ENCODE measurements at places on chromosomes 1 and 21.

DNA sequence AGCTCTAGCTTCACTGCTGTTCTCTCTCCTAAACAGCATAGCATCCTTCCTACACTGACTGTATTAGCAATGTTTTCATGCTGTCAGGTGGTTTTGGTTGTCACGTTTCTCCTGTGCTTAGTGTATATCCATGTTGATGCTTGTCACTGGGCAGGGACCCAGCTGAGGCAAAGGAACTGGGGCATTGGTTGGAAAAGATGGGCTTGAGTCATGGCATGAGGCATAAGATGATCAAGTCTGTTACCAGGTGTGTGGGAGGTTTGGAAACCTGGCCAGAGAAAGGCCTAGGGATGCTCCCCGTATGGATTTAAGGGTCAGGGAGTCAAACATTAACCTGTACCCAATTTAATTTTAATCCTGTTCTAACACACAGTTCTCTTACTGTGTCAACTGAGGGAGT lies 69.6 kb downstream of the OSBPL9 start:
- DNase-seq, result no peak

DNA sequence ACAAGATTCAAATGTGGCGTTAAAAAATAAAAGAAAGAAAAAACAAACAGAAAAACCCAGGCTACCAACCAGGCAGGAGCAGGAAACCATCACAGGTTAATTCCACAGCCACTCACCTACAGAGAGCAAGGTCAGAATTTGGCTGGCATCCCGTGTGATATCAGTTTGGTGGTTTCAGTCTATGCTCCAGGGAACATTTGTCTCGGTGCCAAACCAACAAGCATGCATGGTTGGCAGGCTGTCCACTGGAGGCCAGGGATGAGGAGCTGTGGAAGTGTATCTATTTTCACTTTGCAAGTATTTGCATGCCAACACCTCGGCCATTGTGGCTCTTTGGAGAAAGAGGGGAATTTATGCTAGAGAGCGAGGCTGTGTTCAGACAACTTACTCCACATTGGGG lies 53.1 kb upstream of the PROX1 start:
- DNase-seq, result no peak

DNA sequence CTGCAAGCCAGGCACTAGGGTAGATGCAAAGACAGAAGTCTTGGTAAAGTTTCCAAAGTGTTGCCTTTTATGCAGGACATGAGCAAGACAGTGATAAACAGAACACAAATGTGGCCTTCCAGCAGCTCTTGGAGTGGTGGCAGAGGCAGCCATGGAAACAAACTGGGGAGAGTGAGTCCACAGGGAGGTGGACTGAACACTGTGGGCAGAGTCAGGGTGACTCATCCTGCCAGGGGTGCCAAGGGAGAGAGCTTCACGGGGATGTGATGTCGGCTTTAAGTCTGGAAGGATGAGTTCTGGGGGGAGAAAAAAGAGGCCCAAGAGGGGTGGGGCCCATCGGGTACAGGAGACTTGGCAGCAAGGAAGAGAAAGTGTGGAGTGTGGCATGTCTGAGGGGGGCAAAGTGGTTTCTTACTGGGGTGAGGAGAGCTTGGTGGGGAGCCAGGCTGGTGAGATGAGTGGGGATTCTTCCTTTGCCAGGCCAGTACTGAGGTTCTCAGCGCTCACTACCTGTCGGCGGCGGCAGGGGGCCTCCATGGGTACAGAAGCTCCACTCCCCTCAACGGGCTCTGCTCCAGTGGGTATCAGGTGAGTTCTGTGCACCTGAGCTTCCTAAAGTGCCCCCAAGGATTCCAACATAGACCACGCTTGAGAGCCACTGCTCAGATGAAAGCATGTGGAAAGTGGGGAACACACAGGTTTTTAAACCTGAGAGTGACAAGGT lies 41.8 kb downstream of the KIAA0040 start:
- no peak for DNase-seq

GRCh38 chr1:18249631-18250030 lies 142.0 kb downstream of the IGSF21 start:
- no peak for DNase-seq

DNA sequence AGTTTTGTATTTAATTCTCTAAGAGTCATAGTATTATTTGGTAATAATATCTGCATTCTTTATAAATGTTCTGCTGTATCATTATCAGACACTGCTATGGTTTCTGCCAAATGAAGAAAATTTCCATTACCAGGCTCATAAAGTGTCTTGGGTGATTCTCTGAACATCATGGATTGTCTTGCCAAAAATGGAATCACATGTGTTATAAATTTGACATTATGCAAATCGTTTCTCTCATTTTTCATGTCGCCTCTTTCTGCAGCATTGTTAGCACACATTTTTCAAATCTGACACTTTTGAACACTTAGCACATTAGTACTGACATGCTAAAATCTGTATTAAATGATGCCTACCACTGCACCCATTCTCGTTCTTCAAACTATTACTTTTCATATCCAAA lies 74.2 kb upstream of the NEK7 start:
- DNase-seq, result no peak

DNA sequence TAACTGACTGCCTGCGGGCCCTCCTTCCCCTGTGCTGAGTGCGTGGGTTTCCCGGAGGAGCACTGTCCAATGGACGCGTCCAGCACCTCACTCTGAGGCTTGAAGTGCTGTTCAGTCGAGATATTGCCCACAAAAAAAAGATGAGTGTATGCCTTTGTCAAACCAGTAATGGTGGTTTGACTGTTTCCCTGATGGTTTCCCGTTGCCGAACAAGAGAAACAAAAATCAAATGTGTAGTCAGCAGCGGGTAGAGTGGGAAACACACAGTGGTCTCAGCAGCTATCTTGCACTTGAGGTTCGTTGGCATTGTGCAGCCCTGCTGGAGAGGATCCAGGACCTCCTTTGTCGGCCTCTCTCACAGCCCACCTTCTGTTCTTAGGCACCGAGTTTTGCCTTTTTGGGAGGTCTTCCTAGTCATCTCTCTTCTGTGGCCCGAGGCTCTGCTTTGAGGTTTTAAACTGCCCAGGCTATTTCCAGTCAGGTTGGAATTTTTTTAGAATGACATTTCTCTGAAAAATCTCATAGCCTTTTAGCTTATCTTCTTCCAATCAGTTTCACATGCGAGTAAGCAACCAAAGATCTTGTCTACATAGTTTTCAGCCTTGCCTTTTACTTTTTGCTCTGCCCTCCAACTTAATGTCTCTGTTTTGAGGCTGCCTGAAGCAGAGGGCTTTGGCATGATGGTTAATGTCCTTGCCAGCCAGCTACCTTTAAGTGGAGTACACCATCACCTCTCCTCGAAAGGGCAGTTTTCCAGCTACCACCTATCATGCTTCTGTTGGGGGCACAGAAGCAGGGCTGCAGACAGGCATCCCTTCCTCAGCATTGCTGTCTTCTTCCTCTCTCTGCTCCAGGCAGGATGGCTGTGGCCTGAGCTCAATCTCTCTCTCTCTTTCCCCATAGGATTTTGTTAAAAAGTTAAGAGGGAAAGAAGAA lies 132.3 kb downstream of the URB2 start:
- no peak for DNase-seq

- DNase-seq, result no peak
These were observed 263.4 kb downstream of the PLA2G4A start for GRCh38 chr1:187092104-187092503.

- DNase-seq, result no peak
These were observed 42.6 kb downstream of the C1orf198 start for GRCh38 chr1:230825761-230826160.

DNA sequence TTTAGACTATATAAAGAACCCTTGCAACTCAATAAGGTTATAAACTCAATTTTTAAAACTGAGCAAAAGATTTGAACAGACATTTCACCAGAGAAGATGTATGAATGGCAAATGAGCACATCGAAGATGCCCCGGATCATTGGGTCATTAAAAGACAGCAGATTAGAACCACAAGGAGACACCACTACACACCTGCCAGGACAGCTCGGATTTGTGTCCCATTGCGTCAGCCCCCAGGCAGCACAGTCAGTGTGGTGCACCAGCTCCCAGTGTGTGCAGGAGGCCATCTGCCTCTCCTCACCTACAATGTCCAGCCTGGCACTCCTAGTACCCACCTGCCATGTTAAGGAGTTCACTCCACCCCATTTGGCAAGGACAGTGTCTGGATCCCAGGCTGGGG lies 61.1 kb upstream of the LRP8 start:
- DNase-seq, result no peak

- no peak for DNase-seq
These were observed 8.1 kb downstream of the PAQR7 start for GRCh38 chr1:25867210-25867991.

GRCh38 chr1:206495011-206495461 lies 12.3 kb upstream of the RASSF5 start:
- DNase-seq, result no peak

DNA sequence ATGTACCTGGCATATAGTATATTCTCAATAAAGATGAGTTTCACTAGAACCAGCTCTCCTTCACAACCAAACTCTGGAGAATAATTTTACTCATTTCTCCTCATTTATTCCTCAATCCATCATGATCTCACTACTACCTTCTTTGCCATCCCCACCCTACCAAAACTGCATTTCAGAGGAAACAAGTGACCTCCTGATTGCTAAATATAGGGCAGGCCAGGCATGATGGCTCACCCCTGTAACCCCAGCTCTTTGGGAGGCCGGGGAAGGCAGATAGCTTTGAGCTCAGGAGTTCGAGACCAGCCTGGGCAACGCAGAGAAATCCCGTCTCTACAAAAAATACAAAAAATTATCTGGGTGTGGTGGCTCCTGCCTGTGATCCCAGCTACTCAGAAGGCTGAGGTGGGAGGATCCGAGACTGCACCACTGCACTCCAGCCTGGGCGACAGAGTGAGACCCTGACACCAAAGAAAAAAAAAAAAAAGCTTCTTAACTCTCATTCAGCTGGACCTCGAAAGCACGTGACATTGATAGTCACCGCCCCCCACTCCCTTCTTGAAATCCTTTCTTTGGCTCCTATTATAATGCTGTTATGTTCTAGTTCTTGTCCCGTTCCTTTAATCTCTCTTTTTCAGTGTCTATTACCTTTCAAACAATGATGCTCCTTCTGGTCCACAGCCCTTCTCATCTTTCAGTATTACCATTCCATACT lies 2.1 kb downstream of the TESK2 start:
- DNase-seq, result no peak

DNA sequence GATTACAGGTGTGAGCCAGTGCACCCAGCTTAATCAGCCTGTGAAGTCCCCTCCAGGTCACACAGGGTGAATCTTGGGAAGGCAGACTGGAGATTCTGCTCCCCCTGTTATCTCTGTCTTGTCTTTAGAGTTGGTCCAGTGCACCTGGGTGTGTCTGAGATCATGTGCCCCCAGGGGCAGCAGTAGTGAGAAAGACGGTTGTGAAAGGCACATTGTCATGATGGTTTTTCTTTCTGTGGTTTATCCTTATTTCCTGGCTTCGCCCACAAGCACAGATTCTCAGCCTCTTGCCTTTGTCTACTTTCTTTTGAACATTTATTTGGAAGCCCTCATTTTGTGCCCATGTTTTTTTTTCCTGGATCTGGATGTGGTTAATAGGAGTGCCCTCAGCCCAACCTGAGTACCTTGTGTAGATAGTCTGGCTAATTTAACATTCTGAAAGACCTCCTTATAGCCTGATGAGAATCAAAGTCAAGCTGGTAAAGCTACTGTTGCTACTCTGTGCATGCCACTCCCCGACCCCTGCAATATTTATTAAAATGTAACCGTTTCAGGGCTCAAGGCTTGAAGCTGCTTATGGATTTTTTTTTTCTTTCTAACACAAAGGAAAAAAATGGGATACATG lies 23.7 kb downstream of the UCK2 start:
- DNase-seq, result no peak

- no peak for DNase-seq
These were observed 76.0 kb upstream of the SLC35F3 start for GRCh38 chr1:233828480-233828879.

DNA sequence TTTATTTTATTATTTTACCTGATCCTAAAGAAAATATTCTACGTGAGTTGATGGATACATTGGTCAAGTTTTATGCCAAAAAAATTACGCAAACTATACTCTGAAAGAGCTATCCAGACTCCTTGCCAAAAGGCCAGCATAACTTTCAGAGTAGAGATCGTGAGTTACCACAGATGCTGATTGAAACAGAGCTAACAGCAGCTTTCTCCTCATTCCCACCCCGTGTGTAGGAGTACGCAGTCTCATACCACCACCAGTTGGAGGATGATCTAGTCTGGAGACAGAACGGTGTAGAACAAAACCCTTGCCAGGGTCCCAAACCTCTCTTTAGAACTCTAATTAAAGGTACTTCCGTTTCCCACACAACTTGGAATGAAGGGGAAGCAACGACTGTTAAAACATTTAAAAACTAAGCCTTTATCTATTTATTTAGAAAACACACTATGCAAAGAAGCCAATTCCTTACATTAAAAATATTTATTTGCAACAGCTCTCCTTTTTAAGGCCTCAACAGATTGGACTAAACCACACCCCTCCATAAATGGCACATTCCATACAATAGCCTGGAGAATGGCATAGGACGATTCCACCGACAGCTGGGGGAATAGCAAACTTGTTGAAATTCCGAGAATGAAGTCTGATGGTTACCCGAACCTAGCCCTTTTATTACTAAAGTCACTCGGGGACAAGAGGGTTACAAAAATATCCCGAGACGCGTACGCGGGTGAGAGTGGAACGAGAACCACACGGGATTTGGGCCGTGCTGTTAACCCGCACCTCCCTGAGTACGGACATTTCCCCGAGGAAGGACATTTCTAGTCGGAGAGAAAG lies 1.4 kb downstream of the NUCKS1 start:
- DNase-seq, result no peak

DNA sequence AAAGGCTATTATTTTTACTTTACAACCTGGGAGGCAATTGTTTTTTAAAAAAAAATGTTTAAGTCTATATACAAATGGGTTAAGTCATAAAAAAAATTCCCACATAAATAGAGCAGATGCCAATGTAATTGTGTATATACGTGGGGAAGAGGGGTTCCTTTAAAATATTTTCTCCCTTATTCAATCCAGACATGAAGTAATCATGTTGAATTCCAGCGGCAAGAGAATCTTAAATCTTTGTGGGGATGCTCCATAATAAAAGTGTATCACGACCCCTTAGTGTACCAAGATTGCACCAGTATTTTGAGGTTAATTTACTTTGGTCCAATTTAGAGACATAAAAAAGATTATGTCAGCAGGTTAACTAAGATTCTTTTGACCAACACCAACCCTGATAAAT lies 62.1 kb downstream of the ARID4B start:
- no peak for DNase-seq

- DNase-seq, result no peak
These were observed 131.6 kb downstream of the AJAP1 start for GRCh38 chr1:4786055-4786454.

DNA sequence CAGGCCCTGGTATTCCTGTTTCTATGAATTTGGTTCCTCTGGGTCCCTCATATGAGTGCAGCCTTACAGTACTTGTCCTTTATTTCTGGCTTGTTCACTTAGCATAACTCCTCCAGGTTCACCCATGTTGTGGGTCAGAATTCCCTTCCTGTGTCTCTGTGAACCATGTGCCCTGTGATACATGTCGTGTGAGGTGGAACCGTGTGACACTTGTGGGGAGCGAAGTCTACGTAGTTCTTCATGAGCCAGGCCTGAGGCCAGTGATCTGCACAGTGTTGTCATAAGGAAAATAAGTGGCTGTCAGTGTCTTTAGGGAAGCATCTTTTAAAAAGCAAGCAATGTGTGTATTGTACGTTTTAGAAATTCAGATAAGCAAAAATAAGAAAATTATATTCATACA lies 122.8 kb downstream of the GALNT2 start:
- DNase-seq, result no peak

Data from stimulated activated CD4-positive, alpha-beta T cell treated with anti-CD3 and anti-CD28 coated beads, Interleukin-1b, Interleukin-23, amount 100 ng/mL, for 4 hours (primary cell).